ENCODE measurements at places on chromosomes 12 and 14.

- no peak for DNase-seq
These were observed 222.5 kb upstream of the GRIP1 start for GRCh38 chr12:66901138-66901932.

DNA sequence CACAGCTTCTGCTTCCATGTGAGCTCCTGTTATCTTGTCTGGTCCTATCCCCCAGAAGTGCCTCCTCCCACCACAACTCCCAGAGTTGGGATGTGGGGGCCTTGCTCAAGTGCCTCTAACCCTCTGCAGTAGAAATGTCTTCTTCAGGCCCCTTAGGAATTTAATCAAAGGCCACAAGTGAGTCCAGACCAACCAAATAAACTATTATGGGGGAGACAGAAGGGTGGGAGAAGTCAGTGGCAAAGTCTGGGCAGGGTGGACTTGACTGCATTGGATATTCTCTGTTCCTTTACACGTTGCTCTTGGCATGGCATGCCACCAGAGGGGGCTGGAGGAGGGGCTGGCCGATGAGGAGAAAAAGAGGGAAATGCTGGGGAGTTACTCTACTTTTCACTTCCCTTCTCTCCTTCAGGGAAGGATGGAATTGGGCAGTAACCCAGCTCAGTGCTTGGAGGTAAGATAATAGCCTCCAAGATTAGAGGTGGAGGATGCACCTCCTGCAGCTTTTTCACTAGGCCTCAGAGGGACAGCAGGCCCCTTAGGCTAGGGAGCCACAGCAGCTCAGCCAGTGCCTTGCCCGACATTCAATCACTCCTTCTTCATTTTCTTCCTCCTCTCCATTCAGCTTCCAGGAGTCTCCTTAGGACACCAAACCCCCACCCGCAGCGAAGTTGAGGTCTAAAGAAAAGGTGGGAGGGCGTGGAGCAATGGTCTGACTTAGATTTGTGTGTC is 1.2 kb upstream of the AP1G2 start:
- no peak for DNase-seq

DNA sequence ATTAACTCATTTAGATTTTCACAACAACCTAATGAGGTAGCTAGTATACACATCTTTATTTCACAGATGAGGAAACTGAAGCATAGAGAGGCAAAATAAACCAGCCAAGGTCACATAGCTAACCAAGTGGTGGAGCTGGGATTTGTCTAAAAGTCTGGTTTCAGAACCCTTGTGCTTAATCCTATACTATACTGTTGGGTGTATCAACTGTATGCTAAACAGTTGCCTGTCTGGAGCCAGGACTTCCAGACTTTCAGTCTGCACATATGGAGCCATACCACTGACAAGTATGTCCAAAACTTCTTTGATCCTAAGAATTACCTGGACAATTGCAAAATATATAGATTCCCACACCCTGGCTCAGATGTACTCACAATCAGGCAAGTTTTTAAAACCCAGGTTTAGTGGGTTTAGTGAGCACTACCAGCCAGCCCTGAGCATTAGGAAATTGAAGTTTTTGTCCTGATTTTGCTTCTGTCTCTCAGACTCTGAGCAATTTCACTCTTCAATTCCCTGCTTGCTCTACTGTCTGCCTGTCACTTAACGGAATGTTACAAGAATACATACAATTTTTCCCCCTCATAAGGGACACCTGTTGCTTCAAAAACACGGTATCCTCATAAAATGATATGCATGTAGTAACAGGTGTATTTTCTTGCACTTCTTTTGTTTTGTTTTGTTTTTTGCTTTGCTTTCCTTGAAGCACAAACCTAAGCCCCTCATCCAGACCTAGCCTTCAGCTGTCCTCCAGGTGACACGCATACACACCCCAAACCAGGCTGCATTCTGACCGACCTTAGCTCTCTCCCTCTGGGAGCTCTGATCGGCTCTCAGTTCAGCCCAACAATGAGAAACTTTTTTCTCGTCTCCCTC is 9.6 kb upstream of the SALL2 start:
- no peak for DNase-seq

DNA sequence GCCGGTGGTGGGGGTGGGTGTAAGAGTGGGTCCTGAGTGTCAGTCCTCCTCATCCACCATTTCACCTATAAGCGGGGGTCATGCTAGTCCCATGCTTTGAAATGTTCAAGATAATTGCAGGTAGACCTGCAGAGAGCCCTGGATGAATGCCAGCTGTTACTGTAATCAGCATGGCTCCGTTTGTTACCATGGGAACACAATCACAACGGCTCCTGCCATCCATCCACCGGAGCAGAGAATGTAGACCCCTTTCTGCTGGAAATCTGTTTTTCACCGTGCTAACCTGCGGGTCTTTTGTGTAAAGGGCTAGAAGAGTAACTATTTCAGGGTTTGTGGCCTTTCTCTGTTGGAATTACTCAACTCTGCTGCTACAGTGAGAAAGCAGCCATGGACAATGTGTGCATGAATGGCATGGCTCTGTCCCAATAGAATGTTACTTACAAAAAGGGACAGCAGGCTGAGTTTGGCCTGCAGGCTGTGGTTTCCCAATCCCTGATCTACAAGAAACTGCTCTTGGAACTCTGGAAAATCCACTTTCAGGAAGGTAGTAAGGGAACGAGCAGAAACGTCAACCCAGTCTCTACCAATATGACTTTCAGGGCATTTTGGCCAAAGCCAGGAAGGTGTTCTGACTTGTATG is 36.1 kb downstream of the KCTD10 start:
- DNase-seq, result no peak

GRCh38 chr14:57610631-57611030 is 117.0 kb upstream of the CCDC198 start:
- no peak for DNase-seq

DNA sequence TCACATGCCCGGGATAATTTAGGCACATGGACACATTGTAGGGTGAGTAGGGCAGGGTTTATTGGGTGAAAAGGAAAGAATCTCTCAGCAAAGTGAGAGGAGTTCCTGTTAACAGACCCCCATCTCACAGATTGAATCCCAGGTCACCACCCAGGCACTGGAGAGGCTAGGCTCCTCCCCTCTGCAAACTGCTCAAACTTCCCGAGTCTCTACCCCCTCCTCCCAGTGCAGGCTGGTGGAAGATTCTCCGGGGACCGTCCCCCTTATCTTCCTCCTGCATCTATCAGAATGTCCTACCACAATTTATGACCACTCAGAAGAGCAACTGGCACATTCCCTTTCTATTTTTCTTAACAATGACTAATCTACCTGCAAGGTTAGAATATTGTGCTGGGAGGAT is 126.0 kb downstream of the NTF3 start:
- DNase-seq, result no peak

GRCh38 chr14:74542056-74542685 is 48.6 kb downstream of the ISCA2 start:
- DNase-seq, result no peak

- DNase-seq, result no peak
These were observed 196.9 kb upstream of the ALG10 start for GRCh38 chr12:33825442-33825841.

DNA sequence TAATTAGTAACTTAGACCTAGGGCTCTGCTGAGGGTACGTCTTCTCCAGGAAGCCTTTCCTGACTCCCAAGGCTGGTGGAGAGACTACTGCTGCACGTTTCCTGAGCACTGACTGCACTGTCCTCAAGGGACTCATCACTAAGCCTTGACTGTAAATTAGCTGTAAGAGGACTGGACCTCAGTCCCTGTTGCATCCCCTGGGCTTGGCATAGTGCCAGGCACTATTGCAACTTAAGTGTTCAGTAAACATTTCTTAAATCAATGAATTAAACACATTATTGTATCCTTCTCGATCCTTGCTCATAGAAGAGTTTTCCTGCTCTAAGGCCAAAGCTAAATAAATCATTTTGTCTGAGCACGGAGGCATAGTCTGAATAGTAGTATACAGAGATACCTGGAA is 31.9 kb upstream of the IFNG-AS1 start:
- DNase-seq, result no peak
